ENCODE measurements at places on chromosomes 12 and 14.

DNA sequence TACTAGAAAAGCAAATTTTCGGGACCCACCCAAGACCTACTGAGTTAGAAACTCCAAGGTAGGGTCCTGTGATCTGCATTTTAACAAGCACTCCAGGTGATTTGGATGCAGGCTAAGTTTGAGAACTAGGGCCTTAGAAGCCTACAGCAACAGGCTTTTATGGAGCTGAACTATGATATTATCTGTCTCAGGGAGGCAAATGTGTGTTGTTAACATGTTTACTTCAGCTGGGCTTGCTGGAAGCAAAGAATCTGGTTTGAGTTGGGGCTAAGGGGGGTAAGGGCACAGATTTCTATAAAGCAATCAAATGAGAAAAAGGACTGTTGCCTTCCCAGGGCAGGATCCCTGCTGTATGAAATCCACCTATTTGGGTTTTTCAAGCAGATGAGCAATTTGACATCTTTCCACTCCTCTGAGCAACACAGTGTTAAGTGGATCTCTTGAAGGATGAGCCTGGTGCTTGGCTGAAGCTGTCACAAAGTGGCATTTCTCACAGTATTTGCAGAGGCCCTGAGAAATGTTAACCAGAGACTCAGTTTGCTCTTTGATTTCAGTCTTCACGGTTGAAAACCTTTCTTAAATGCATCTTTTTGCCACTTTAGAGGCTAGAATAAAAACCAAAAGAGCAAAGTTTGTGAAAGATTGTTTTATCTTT, 36.2 kb upstream of the SOCS2 start:
- no peak for DNase-seq

DNA sequence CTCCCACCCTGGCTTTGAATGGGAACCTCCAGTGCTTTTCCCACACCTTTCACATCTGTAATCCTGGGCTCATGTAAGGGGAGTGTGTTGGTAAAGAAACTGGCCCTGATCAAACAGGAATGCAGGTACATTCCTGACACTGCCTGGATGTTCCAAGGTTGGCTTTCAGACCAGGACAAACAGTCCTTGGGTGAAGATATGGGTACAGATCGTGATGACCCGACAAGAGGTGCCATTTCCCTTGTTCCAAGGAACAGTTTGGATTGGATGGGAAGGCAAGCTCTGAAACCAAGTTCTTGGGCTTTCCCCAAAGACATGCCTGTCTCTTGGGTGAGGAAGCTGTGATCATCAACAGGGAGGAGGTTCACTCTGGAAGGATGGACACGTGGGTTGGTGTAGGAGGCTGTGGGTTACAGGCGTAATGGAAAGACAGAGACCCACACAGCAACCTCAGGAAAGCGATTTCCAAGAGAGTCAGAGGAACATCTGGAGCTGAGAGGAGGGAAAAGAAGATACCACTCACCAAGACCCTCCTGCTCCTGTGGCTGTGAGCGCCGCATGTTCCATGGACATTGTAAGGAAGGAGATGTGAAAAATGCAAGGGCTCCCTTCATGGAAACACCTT, 26.4 kb downstream of the VDR start:
- no peak for DNase-seq

DNA sequence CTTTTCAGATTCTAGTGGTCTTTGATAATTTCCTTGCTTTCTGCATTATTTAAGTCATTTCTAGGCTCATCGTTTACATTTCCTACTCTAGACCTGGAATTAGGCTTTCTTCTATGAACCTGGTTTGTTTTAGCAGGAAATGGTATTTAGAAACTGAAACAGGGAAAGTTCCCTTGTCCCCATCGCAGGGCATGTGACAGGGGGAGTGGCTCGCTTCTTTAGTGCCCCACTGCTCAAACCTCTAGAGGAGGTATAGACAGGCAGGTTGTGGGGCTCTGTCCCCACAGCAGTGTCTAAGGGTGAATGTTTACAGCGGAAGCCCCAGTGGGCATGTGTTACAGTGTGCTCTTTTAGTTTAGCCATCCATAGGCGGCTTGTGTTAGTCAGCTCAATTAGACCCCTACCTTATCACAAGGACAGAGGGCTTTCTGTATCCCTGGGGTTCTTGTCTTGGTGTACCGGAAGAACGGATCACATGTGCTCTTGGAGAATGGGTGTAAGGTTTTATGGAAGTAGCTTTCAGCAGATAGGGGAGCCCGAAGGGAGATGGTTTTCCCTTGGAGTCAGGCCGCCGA, 25.0 kb downstream of the IFT81 start:
- no peak for DNase-seq

- DNase-seq, result no peak
Measured at GRCh38 chr14:37090026-37090425, 82.4 kb downstream of the SLC25A21 start.

- DNase-seq, result no peak
Measured at GRCh38 chr12:55929306-55929791, 1.6 kb upstream of the DGKA start.

GRCh38 chr12:112419297-112420133, 768 bp downstream of the PTPN11 start:
- no peak for DNase-seq

GRCh38 chr14:71716041-71716772, 216.0 kb upstream of the RGS6 start:
- no peak for DNase-seq

DNA sequence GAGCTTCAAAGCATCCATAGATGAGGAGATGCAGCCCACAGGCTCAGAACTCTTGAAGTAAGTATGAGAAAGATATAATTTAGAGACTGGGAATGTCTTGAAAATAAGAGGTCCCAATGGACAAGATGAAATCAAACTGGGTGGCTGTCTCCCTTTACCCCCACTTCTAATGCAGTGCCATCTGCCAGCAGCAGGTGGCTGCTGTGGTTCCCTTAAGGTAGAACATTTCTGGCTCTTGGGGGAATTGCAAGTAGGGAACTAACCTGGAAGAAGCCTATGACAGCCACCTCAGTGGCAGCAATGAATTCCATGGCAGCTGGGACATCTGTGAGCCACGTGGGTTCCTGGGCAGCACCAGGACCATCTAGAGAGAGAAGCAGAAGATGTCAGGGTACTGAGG, 648 bp downstream of the ERP27 start:
- no peak for DNase-seq

DNA sequence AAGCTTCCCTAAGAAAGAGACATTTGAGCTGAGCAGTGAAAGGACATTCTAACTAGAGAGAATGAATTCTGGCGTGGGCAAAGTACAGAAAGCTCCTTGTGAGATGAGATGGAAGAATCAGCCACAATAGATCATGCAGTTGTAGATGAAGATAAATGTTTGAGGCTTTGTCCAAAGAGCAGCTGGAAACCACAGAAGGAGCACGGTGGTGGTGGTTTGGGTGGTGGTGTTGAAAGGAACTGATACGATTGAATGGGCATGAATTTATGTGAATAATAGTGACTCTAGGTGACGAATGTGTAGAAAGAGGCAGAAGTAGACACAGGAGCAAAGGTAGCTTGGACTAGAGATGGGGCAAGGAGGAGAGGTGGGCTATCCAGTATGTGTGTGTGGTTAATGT, 260.5 kb upstream of the TMTC1 start:
- DNase-seq, result no peak

DNA sequence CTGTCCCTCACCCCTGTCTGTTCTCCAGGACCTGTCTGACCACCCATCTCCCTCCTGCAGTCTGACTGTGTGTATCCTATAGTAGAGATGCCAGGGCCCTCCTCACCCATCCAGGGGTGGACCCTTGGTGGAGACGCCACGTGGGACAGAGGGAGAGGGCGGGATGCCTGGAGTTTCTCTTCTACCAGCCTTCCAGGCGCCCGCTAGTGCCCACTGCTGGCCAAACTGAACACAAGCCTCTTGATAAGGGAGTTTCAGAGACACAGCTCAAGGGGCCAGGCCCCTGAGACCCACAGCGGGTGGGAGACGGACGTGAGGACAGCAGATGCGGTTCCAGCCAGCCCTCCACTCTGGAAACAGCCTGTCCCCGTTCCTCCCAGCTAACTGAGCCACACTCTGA, 147.3 kb downstream of the RBM19 start:
- peak; percentile 72 for DNase-seq

DNA sequence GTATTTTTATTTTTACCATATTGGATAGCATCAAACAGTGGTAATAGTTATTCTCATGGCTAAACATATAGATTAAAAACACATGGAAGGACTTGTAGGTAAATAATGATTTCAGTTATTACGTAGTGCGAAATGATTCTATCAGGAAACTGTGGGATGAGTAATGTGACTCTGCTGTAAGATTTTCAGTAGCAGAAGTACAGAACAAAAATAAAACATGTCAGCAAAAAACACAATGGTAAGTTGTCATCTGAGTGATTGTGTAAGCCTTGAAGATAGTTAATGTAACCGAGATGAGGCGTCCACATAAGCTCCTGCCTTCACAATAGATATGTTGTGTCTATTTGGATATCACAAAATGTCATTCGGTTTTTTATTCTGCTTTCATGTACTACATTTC, 99.8 kb downstream of the BORCS5 start:
- DNase-seq, result no peak

All from glutamatergic neuron (in vitro differentiated cells).